Activated gamma-delta T cell treated with Interleukin-2 at 50 U/mL for 16 hours (primary cell): ENCODE measurements at places on chromosomes 16 and 17.

GRCh38 chr17:51103050-51103449, 17.6 kb downstream of the SPAG9 start:
- no peak for DNase-seq

GRCh38 chr17:28511858-28512461, 5.8 kb downstream of the FOXN1 start:
- no peak for DNase-seq

DNA sequence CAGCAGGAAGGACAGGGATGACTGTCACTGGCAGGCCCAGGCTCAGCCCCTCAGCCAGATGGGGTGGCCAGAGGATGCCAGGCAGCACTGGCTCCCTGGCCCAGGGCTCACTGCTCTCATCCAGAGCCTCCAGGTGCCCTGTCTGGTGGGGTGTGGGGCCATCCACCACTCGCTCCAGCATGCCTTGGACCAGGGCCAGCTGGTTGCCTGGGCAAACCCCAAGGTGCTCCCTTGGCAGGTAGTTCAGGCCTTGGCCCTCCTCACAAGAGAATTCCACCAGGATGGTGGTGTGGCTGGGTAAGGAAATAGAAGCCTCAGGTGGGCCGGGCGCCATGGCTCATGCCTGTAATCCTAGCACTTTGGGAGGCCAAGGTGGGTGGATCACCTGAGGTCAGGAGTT, 29.4 kb downstream of the LGALS9 start:
- DNase-seq, result no peak

DNA sequence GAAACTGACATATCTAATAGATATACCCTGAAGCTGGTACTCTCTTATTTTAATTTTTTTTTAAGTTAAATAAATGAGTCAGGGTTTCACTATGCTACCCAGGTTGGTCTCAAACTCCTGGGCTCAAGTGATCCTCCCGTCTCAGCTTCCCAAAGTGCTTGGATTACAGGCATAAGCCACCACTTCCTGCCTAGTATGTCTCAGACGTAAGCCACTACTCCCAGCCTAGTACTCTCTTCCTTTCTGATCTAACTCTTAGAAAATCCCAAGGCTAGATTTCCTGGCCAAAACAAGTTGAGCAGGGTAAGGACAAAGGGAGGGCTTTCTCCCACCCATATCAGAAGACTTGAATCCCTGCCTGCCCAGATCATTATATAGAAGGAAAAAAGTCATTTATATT, 33.7 kb downstream of the HOXB1 start:
- no peak for DNase-seq

GRCh38 chr16:50152351-50152806, 727 bp upstream of the TENT4B start:
- DNase-seq, result peak; percentile 60
